ENCODE measurements at places on chromosomes 3 and 15. TPM values are rescaled to one million over a fixed set of nuclear protein-coding genes. Genes with fewer than 3 reads are reported as not detected.
A peak's percentile ranks its signal among the peaks of the same experiment; 100 is the strongest.

Gene CCDC13
- 0.51 TPM for polyA plus RNA-seq

GRCh38 chr3:55858302-55858701 is 371.2 kb upstream of the WNT5A start:
- no peak for DNase-seq

GRCh38 chr15:26125664-26126063 is 262.5 kb upstream of the ATP10A start:
- no peak for DNase-seq

Gene CLDN18
- polyA plus RNA-seq: not detected

Gene CPN2
- polyA plus RNA-seq: 1.7 TPM

Gene TMEM87A
- 15.4 TPM for polyA plus RNA-seq

DNA sequence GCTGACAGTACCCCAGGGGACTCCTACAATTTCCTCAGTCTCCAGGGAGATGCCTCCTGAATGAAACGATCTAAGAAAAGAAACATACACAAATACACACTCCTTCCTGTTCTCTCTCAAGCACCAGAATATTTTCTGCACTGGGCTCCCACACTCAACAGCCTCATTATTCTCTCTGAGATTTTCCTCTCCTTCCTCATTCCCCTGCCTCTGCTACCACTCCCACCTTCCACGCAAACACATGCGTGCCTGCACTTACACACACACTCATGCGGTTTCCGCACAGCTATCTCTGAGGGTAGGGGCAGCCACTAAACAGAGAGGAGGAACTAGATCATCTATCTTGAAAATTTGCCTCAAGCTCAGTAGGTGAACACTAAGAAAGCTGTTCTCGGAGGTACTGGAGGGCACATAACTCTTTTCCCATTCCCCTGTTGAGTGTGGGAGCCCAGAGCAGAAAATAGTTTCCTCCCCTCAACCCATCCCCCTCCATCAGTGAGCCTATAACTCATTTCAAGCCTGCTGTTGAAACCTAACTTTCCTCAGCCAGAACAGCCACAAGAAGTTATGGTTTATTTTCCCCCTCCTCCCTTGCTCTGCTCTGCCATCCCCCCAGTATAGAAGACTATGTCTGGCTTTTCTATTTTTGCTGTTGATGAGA is 30.5 kb upstream of the TIPARP start:
- no peak for DNase-seq

DNA sequence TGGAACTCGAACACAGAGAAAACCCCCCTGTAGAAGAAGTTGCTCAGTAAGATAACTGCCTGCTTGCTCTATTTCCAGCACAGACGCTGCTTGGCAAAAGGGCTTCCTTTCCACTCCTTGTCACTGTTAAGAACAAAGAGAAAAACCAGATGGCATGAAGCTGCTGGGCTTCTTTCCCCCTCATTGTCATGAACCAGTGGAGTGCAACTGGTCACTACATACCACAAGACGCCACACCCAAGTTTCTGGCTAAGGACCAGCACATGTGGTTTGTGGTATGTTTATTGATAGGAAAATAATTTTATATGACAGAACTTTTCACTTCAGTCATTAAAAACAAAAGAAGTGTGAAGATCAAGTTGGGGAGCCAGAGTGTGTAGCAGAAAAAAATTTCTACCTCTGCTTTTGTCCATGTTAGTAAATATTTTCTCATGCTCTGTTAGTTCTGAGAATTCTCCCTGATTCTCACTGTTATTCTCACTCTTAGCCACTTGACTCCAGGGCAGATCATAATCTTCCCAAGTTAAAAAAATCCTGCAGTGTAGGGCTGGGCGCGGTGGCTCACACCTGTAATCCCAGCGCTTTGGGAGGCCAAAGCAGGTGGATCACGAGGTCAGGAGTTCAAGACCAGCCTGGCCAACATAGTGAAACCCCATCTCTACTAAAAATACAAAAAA is 37.9 kb downstream of the CLK3 start:
- DNase-seq: no peak

- DNase-seq: peak; percentile 72
Measured at GRCh38 chr3:196311-197148, at the start of gene CHL1. Gene CHL1 (plus strand): TSS chr3:196763. CDS start chr3:319777, 123,014 bp downstream.

Gene FRMD5
- 0.09 TPM for polyA plus RNA-seq

- no peak for DNase-seq
Measured at GRCh38 chr3:79113876-79114275, 653.9 kb downstream of the ROBO1 start.

DNA sequence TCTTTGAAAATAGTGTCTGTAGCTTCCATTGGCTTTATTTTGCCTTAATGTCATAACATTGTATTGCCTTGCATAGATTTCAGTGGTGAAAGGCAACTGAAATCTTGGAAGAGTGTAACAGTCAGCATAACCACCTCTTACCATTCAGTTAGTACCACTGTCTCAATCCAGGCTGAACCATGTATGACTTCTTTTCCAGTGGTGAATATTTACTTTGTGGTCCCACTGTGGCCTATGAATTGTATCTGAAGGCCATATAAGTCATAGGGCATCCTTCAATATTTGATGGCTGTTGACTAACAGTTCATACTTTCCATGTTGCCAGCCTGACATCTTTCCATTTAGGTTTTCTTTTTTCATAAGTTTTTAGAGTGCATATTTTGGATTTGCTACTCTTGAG is 38.4 kb downstream of the MED12L start:
- no peak for DNase-seq
